ENCODE measurements at places on chromosomes 13 and 19.

DNA sequence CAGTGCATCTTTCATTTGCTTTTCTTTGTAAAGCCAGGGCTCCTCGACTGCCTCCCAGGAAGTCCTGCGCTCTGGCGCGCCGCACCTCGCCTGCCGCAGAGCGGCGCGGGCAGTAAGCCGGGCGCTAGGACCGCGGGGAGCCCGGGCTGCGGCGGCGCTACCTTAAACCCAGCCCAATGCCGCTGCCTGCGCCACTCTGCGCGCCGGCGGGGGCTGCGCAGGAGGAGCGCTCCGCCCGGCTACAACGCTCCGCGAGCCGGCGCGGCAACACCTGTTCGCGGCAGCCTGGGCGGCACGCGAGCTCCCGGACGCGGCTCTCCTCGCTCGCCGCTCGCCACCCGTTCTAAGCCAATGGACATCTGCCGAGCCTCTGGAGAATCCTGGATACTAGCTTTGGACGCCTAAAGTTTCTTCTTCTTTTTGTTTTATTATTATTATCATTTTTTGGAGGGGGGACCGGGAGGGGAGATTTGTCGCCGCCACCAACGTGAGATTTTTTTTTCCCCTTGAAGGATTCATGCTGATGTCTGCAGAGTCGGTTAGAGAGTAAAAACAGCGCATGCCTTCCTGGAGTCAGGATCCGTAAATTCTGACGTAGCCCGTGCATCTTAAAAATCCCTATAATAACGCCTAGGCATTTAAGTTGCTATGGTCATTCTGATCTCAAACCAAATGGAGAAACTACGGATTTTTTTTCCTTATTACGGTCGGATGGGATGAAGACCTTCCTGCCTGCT lies at the start of gene FGF9:
Gene FGF9 (plus strand): TSS at position 191 of the 737 bp plus-strand sequence. CDS start 840 bp downstream, outside the sequence.
- peak; percentile 65 for DNase-seq

- DNase-seq = peak; percentile 25
Observed at GRCh38 chr13:42883142-42883541, 101.8 kb downstream of the FAM216B start.

DNA sequence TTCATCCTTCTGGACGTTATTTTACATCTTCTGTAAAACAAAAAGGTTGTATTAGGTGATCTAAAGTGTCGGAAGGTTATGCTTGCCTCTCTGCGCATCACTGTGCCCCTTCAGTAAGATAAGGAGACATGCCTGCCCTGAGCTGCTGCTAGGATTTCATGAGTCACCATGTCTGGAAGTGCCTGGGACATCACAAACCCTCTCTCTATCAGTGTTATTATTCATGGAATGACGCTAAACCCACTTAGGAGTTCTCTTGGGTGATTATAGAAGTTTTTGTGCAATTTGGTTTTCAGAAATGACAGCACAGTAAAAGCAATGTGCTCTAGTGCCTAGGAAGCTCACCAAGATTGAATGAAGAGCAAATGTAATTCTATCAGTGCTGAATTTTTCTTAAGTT lies 617.7 kb downstream of the DCT start:
- peak; percentile 79 for DNase-seq

GRCh38 chr19:41288673-41289530 lies 21.1 kb upstream of the CCDC97 start:
- DNase-seq = no peak

DNA sequence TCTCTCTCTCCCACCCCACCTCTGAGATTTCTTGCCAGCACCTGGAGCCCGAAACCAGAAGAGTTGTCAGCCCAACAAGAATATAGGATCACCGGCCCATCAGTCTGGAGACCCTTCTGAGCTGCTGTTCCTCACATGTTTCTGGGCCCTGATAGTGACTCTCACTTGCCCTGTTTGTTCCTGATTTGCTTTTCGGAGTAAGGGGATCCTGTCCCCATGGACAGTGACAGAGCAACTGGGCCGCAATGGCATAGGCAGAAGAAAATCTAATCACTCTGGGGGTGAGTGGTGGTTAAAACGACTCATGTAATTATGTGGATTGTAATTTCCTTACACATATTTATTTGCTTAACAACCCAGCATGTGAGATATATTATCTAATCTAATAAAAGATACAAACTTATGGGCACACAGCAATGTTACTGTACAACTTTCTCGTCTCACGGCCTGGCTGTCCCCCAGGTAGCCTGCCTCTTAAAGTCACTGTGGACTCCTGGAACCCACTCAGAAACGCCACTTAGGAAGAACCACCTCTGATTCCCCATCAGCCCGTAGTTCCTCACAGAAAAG lies 663 bp upstream of the SMAD9 start:
- DNase-seq = peak; percentile 8

DNA sequence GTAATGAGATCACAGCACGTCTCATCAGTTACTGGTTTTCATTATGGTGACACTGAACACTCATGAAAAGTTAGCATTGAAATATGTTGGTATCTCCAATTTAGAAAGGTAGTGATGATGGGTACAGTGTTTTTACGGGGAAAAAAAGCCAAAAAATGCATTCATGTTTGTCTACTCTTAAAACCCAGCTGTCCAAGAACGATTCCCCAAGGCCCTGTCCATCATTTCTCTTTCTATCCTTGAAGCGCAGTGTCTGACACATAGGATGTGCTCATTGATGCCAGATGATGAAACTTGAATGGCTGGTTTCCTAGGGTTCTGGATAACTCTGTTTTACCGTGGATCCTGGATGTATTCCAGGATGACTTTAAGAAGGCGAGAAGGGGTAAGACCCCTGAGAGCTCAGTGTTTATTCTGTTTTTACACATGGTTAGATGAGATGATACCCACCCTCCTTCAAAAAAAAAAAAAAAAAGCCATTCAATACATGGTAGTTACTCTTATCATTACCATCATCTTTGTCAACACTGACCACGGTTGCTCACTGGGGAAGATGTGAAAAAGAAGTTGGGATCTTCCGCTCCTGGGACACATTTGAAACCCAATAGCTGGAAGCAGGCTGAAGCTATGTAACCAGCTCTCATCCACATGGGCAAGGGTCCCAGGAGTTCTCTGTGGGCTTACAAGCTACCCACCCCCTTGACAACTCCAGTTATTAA lies 22.5 kb downstream of the SERP2 start:
- DNase-seq = peak; percentile 29

DNA sequence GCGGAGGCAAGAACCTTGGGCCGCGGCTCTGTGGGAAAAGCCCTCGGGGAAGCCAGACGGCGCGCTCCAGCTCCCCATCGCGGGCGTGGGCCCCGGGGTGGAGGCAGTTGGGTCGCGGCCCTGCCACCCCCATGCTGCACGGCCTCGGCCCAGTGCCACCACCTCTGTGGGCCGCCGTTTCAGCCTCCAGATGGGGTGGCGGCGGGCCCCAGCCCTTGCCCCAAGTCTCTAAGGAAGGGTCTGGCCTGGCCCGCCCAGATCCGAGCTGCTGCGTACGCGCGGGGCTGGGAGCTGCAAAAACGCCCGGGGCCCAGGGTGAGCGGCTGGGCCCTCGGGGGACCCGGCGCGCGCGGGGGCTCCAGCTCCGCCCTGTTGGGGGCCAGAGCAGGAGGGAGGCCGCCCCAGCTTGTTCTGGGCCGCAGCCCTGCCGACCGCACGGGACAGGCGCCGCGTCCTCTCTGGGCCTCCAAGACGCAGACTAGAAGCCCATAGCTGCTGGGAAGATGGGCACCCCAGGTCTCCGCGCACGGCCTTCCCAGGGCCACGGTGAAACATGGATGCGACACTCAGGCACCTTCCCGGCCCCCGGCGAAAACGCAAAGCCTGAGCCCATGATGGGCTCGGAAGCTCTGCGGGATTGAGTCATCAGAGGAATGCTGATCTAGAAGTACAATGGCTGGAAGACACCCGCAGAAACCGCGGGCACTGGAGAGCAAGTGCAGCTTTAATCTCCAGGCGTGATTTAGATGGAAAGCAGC lies 110.1 kb downstream of the KCTD15 start:
- peak; percentile 19 for DNase-seq

GRCh38 chr19:28426730-28427225 lies 786.2 kb downstream of the UQCRFS1 start:
- peak; percentile 63 for DNase-seq

GRCh38 chr13:102903659-102904407 lies 58.0 kb downstream of the ERCC5 start:
- no peak for DNase-seq

DNA sequence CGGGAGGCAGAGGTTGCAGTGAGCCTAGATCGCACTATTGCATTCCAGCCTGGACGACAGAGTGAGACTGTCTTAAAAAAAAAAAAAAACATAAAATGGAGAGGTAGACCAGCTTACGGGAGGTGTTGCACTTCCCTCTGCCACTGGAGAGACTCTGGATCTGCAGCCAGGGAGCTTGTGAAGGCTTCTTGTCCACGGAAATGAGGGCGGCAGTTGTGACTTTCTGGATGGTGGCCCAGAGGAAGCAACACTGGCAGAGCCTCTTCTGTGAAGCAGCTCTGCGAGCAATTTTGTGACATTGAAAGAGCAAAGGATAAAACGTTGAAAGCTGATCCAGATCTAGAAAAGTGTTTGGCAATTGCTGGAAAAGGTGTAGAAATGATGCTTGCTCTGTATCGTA lies 10.4 kb downstream of the SPINT2 start:
- no peak for DNase-seq

DNA sequence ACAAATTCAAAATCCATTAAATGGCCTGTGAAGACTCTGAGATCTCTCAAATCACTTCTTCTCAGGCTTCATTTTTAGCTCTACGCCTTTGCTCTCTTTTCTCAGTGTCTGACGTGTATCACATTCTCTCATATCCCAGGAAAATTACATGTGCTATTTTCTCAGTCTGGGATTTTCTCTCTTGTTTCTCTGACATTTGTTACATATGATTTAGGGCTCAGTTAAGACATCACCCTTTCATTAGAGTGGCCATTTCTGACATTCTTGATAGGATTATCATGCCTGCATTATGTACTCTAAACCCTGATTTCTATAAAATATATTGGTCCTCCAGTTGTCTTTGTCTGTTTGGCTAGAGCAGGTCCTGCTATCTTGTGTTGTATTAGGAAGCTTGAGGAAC lies 136.6 kb downstream of the GPC5 start:
- DNase-seq = no peak

- DNase-seq = no peak
Observed at GRCh38 chr13:28805193-28805819, 14.8 kb upstream of the MTUS2 start.

DNA sequence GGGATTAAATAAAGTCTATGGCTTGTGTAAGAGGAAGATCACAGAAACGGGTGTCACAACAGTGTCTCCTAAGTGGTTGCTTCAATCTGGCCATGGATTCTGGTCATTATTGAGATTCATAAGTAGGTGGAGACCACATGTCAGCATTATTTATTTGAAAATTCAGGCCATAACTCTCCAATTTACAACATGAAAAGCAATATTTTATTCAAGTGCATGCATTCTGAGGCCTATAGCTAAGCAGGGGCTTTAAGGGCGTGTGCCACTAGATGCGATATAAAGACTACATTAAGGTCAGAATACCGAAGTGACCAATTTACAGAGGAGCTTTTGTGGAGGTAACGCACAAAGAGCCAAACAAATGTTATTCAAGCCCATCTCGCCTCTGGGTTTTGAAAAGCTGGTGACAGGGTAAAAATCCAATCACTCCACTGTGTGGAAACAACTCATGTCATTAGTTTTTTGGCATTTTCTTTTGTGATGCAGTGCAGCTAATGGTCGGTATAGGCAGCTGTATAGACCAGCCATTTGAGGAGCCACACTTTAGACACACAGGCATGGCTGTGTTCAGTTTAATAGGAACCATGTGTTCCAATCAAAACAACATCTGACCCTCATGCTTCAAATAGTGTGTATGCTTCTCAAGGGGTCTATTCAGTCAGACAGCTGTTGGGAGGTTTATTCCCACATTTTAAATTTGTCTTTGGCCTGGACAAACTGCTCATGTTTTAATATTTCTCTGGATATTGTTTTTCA lies 123.7 kb downstream of the KL start:
- DNase-seq = no peak

GRCh38 chr13:81726037-81726726 lies 1385.3 kb upstream of the SPRY2 start:
- no peak for DNase-seq

DNA sequence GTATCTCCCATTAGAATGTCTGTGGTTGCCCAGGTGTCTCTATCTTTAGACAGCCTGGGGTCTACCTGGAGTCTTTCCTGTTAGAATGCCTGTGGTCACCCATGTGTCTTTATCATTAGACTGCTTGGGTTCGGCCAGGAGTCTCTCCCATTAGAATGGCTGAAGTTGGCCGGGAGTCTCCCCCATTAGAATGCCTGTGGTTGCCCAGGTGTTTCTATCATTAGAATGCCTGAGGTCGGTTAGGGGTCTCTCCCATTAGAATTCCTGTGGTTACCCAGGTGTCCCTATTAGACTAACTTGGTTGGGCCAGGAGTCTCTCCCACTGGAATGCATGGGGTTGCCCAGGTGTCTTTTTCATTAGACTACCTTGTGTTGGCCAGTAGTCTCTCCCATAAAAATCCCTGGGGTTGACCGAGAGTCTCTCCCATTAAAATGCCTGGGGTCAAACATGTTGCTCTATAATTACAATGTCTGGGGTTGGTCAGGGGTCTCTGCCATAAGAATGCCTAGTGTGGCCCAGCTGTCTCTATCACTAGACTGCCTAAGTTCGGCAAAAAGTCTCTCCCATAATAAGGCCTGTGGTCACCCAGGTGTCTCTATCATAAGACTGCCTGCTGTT lies 1448.7 kb downstream of the UQCRFS1 start:
- DNase-seq = no peak

DNA sequence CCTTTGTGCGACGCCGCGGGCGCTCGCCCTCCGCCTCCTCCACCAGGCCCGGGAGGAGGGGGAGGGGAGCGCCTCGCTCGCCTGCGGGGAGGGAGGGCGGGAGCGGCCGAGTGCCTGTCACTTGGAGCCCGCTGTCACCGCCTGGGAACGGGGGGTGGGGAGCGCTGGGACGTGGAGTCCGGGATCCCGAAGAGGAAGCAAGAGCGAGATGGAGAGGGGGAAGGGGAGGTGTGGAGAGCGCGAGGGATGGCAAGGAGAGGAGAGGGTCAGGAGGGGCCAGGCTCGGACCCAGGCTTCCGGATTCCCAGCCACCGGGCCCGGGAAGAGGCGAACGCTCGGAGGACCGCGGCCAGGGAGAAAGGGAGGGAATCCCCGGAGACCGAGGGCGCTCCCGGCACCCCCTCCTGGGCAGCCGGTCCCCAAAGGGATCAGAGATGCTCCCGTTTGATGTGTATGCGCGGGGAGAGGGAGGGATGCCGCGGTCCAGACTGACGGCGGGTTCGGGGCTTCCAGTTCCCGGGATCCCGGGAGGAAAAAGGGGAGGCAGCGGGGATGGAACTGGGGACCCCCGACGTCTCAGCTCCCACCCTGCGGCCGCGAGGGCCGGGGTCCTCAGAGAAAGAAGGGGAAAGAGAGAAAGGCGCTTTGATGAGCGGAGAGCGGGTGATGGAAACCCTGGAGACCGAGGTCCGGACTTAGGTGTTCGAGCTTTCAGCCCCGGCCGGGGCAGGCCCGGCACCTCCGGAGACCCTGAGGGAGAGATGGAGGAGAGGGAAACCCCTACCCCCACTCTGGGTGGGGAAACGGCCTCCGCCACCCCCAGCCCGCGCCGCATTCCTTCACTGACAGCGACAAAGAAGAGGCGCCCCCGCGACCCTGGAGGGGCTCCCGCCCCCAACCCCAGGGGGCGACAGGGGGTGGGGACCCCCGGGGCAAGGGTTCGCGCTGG lies 4.7 kb upstream of the DPF1 start:
- no peak for DNase-seq

Measured in fibroblast of skin of right quadriceps (primary cell).